Left ventricle myocardium superior (tissue), 1 donor: ENCODE measurements at places on chromosomes 1 and 21. TPM values are rescaled to one million over a fixed set of nuclear protein-coding genes. Genes with fewer than 3 reads are reported as not detected.
A peak's percentile ranks its signal among the peaks of the same experiment; 100 is the strongest.

DNA sequence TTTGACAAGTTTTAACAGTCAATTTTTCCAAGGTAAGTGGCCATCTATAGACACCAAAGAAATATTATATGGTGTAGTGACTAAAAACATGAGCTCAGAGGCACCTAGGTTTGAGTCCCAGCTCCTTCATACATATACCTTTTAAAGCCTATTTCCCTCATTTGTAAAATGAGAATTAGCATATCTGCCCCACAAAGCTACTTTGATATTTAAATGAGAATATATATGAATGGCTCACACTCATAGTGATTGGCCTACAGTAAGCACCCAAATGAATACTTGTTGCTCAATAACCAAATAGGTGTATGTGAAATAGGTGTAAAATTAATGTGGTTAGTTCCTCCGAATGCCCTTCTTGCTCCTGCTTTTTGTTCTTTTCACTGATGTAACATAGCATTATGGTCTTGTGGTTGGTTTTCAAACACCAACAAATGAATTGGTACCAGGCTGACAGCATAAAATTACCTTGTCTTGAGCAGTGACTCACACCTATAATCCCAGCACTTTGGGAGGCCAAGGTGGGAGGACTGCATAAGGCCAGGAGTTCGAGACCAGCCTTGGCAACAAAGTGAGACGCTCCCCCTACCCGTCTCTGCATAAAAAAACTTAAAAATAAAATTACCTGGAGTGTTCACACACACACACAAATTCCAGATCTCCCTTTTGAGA, 25.3 kb downstream of the CNIH4 start:
- DNase-seq, result no peak

LCE2A gene
- total RNA-seq, result not detected

NCAM2 gene
- total RNA-seq, result 4.4 TPM

FAM177B gene
- not detected for total RNA-seq

GRCh38 chr1:25492323-25492722, 51.1 kb upstream of the LDLRAP1 start:
- no peak for DNase-seq

DNA sequence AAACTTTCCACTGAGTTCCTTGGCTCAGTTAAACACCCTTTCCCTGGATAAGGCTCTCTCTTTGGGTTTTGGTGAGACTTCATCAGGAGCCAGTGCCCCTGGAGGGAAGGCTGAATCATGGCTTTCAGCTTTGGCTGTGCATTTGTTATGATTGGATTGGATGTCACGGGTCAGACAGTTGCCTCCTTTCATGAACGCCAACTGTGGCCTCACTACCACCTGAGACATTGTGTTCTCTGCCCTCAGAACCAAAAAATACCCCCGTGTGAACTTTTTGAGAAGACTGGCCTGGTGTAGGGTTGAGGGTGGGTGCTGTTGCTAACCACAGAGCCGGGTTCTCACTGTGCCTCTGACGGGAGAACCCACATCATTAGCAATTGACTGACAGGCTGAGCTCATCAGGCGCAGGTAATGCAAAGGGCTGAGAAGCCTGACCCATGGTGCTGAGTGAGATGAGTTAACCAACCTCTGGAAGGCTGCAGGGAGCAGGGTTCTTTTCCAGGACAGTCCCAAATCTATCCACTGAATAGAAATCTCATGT, 65.6 kb downstream of the HHAT start:
- DNase-seq, result peak; percentile 47

DNA sequence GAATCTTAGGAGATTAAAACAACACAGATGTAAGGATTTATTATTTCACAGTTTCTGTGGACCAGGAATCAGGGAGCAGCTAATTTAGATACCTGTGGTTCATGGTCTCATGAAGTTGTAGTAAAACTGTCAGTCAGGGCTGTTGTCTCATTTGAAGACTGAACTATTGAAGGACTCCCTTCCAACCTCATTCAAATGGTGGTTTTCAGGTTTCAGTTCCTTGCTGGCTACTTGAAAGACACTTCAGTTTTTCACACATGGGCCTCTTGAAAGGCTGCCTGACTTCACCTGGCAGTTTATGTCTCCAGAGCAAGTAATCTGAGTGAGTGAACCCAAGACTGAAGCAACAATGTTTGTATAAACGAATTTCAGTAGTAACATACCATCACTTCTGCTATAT, 915.9 kb downstream of the PLA2G4A start:
- no peak for DNase-seq

GCSAML gene
- total RNA-seq, result not detected

- DNase-seq, result no peak
Observed at GRCh38 chr1:164560121-164560541, 1.1 kb downstream of the PBX1 start.

NSL1 gene
- total RNA-seq, result 25.5 TPM

DNA sequence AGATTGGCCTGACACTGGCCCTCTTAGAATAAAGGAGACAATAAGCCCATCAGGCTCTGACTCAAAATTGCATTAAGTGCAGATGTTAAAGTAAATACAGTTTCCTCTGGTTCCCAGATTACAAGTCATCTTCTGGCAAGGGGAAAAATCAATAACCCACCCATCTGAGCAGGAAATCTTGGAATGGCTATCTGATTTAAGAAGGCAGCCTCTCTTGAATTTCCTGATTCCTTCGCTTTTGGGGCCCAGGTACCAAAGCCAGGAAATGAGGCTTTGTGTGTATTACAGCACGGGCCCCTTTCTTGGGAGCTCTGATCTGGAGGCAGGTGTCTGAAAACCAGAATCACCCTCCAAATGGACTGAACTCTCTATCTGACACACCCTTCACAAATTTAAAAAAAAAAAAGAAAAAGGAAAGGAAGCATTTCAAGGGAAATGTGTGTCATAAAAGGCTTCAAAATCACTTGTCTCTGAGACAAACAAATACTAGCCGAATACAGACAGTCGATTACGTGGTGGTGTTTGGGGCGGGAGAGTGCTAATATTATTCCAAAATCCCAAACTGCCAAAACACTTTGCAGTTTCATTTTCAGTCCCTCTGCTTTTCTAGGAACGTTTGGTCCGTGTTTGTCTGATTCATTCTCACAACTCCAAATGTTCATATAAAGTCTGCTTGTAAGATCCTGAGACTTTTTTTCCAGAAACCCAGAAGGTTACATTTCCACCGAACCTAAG, 240.9 kb upstream of the CAMK1G start:
- no peak for DNase-seq

GRCh38 chr1:232952514-232953499, 2.4 kb downstream of the NTPCR start:
- DNase-seq, result no peak

C1orf56 gene
- total RNA-seq, result 7.3 TPM

TLCD4 gene
- total RNA-seq, result 59.6 TPM

DNA sequence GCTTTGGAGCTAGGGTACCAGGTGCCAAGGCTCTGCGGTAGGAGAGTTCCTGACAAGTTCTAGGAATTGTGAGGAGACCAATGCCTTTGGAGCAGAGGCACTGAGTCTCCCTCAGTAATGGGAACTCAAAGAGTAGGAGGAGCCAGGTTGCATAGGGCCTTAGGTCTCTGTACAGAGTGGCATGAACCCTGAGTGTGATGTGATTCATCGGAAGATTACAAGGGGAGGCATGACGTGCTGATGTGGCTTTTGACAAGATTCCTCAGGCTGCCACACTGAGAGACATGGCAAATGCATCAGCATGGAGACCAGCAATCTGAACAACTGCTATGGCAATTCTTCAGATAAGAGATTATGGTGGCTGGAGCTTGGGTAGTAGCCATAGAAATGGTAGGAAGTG, 94.6 kb upstream of the SLC44A3 start:
- no peak for DNase-seq

MLLT11 gene
- total RNA-seq, result 1.8 TPM

MATN1 gene
- not detected for total RNA-seq

DNA sequence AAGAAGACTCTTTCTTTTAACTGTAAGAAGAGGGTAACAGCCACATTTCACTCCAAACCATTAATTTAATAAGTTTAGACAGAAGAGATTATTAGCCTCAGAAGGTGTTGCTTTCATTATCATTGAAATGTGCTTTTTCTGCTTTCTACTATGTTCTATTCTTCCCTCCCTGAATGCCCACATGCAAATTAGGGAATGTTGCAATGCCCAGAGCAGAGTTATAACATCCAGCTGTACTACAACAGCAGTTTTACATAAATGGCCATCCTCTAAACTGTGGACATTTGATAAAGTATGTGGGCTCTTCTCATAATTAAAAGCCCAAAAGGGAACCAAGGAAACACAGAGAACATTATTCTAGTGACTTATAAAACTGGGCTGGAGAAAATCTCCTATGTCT, 82.2 kb upstream of the SOD1 start:
- no peak for DNase-seq

- DNase-seq, result no peak
Observed at GRCh38 chr1:36871146-36871971, 163.0 kb downstream of the GRIK3 start.

- DNase-seq, result no peak
Observed at GRCh38 chr1:44648529-44649250, 25.6 kb downstream of the TMEM53 start.

DNA sequence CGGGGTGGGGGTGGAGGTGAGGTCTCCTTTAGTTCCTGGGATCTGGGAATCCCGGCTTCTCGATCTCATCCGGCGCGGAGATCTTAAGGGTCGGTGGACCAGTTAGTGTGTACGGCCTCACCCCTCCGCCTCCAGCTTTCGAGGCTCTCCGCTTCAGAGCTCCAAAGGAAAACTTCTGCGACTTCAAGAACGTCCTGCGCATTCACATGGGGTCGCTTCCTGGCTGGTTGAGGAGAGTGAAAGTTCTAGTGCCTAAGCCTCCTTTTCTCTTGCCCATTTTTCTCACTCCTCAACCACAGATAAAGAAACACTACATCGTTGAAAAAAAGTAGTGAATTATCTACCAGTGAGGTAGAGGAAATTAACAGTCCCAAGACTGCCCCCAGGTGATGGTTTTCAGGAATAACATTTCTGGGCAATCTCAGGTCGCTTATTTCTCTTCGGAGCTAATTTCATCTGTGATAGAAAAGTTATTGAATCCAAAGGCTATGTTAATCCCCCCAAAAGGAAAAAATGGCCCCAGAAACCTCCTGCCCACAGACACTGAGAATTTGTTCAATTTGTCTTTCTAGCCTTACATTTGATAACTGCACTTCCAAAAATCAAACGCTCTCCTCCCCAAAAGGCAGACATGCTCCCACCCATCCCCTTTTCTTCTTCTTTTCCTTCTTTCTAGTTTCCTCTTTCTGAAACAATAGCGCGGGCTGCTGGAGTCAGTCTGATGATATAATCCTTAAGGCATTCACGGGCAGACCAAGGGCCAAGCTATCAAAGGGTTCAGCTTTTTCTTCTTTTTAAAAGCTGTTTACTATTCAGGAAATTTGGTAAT, 20.6 kb upstream of the TBX15 start:
- DNase-seq, result no peak

- peak; percentile 29 for DNase-seq
Observed at GRCh38 chr1:228332797-228333738, 73.6 kb downstream of the TRIM11 start.

DNA sequence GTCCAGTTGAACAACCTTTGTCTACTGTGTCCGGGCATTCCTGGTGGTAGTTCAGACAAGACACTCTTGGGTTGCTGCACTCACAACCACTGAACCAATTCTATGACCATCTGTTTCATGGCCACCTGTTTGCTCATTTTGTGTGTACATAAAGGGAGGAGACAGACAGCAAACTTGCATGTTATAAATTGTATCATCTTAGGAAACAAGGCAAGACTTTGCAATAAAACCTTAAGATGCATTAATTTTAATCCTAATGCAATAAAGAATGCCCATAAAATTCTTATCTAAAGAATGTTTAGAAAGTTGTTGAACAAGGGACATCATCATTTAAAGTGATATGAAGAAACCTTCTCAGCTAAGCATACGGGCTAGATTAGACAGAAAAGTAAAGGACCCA, 34.8 kb downstream of the ADAM30 start:
- no peak for DNase-seq
